ENCODE measurements at places on chromosomes 7 and 10.
A peak's percentile ranks its signal among the peaks of the same experiment; 100 is the strongest.

GRCh38 chr7:116334555-116334954 is 124.2 kb downstream of the TES start:
- DNase-seq, result no peak

GRCh38 chr7:101630591-101630990 is 1.5 kb upstream of the MYL10 start:
- peak; percentile 65 for DNase-seq

DNA sequence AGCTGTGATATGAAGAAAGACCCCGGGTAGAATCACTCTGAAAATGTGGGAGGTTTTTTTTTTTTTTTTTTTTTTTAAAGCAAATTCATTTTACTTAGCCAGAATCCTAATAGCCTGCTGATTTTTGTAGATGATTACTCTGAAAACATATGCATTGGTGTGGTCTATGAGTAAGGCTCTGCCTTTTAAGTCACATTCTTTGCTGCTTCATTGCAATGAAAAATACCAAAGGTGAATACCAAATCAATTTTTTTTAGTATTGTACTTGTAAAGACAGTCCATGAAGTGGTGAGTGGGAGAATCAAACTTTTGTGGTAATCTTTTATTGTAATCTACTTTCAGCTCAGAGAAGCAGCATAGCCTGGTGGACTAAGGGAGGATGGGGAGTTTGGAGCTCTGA is 130.3 kb downstream of the SDK1 start:
- DNase-seq, result no peak

GRCh38 chr7:146956321-146956720 is 839.7 kb downstream of the CNTNAP2 start:
- no peak for DNase-seq

DNA sequence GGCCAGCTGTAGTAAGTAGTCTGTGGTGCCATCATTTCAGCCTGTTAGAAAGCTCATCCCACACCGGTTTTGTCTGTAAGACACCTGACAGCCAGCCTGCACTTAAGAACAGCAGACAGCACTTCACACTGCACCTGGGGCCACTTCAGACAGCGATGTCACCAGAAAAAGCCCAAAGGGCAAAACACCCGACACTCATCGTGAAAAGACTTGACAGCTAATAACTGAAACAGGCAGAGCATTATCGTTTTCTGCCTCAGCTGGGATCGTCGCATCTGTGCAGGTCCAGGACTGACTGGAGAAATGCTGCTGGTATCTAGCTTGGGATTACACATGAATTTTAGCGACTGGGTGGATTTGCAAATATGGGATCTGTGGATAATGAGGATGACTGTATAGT is 16.8 kb upstream of the LAT2 start:
- DNase-seq, result no peak

DNA sequence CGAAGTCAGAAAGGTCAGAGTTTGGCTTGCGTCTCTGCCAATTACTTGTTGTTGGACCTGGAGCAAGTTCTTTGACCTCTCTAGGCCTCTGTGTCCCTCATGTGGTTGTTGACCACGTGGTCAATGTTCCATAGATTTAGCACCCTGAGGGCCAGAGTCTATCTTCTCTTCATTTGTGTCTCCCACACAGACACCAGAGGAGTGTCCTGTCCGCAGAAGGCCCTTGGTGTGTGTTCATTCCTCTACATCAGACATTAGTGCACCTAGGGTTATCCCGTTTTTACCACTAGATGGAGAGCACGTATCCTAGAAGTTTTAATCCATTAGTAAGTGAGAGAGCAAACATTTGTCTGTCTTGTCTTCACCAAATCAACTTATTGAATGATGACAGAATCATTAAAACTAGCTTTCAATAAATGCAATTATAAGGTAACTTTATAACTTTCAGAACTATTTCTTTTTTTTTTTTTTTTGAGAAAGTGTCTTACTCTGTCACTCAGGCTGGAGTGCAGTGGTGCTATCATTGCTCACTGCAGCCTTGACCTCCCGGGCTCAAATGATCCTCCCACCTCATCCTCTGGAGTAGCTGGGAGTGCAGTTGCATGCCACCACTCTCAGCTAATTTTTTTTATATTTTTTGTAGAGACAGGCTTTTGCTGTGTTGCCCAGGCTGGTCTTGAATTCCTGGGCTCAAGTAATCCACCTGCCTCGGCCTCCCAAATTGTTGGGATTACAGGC is 122.5 kb upstream of the ANKRD1 start:
- DNase-seq, result no peak

DNA sequence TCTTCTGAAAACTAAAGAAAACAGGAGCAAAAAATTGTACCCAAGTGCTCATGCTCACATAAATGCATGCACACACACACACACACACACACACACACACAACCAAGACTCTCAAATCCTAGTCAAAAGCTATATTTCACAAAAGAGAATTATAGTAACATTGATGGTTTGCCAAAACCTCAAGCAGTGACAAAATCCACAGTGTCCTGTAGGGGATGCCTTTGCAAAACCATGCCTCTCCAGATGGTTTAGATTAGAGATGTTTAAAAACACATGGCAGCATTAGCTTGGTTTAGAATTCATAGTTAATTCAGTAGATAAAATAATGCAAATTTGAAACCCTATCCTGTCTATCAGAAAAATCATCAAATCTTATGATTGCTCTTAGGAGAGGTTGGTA is 232.2 kb downstream of the DYNC1I1 start:
- DNase-seq, result no peak

- DNase-seq, result no peak
These were observed 12.7 kb downstream of the IKZF1 start for GRCh38 chr7:50317221-50317678.

DNA sequence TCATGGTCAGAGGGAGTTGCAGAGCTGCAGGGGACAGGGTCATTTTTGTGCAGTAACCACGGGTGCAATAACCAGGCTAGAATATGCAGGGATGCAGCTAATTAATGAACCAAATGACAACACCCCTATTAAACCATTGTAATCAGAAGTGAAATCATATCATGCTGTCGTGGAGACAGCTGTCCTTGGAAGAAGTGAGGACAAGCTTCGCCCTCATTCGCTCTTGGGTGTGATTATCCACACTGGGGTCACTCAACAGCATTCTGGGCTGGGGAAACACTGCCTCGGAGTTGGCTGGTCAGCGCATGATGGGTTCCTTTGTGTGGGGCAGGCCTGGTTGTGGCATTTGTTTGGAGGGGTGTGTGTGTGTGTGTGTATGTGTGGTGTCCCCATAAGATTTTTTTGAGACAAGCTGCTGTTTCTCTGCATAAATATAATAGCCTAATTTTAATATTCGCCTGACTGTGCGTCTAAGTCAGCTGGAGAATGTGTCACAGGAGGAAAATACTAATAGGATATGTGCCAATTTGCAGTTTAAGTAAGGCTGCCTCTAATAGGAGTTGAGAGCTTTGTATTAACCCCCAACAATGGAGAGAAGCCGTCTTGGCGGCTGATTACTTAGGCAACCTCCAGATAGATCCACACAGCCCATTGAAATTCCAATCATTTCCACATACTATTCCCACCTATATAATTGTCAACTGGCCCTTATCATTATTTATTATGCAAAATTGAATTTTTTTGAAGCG is 149.4 kb downstream of the DNAJB6 start:
- DNase-seq, result no peak

GRCh38 chr10:20890491-20891337 is 6.4 kb downstream of the NEBL start:
- no peak for DNase-seq

DNA sequence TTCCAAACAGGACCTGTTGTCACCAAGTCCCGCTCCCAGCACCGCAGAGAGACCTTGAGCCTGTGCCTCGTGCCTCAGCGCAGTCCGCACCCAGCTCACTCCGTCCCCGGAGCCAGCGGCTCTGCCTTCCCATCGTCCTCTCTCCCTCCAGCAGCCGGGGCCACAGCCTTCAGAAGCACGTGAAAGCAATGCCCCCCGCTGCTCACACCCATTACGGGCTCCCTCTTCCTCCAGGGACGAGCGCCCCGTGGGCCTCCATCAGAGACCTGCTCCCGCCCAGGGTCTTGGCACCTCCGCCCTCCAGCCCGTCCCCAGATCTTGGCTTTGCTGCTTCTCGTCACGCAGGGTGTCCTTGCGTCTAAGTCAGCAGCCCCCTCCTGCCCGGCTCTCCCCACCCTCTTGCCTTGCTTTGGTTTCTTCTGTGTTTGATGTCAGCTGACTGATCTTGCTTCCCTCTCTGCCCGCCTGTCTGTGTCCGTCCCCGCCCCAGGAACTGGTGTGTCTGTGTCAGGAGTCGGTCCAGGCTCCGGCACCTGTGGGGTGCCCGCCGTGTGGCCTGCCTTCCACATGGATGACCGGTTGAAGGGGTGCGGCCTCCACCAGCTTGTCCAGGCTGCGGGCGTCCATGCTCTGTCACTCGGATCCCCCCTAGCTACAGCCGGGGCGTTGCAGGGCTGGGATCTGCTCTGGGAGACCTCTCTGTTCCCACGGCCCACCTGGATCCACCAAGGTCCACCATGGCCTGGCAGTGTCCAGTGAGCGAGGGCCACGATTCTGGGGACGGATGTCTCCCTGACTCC is 61.9 kb downstream of the FOXL3 start:
- no peak for DNase-seq
